Psoas muscle (tissue), 8 donors: ENCODE measurements at places on chromosomes 7 and 10. TPM values are rescaled to one million over a fixed set of nuclear protein-coding genes. Genes with fewer than 3 reads are reported as not detected.

- H3K4me1 ChIP-seq: no peaks in the 10 kb centered on the region
- no peaks in the 10 kb centered on the region for H3K27me3 ChIP-seq
- no peaks in the 10 kb centered on the region for H3K36me3 ChIP-seq
- no peak for DNase-seq
- H3K4me3 ChIP-seq: no peak overlapping the region
- H3K27ac ChIP-seq: no peak overlapping the region
Measured at GRCh38 chr7:134167250-134167649, 40.1 kb downstream of the LRGUK start.

DNA sequence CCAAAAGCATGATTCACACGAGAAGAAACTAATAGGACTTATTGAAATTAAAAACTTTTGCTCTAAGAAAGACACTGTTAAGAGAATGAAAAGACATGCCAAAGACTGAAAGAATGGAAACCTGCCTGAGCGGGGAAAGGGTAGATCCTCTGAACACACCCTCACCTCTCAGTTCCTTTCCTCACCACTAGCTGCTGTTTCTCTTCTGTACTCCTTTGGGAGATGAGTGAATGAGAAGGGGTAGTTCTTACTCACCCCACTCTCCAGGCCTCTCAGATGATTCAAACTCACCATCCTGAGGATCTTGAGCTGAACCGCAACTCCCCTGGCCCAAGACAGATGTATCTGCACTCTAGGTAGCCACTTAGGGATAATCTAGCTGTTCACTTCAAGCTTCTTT is 41.9 kb downstream of the IQUB start:
- no peak overlapping the region for H3K4me3 ChIP-seq
- H3K27me3 ChIP-seq: no peaks in the 10 kb centered on the region
- no peak for DNase-seq
- no peaks in the 10 kb centered on the region for H3K4me1 ChIP-seq

DNA sequence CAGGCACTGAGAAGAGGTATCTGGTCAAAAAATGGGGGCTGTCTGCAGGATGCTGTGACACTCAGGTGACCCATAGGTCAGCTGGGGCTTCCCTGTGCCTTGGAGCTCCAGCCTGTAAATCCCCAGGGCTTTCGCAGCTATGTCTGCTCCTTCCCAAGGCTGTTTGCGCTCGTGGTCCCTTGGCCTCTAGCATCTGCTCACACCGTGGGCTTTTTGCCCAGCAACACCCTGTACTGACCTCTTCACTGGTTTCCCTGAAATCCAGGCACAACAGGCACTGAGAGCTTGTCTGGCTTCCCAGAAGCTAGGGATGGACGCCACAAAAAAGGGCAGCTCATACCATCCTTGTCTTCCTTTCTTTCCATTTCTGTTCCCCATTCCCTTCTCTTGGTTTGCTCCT is 280.3 kb upstream of the HABP2 start:
- no peaks in the 10 kb centered on the region for H3K4me1 ChIP-seq

DNA sequence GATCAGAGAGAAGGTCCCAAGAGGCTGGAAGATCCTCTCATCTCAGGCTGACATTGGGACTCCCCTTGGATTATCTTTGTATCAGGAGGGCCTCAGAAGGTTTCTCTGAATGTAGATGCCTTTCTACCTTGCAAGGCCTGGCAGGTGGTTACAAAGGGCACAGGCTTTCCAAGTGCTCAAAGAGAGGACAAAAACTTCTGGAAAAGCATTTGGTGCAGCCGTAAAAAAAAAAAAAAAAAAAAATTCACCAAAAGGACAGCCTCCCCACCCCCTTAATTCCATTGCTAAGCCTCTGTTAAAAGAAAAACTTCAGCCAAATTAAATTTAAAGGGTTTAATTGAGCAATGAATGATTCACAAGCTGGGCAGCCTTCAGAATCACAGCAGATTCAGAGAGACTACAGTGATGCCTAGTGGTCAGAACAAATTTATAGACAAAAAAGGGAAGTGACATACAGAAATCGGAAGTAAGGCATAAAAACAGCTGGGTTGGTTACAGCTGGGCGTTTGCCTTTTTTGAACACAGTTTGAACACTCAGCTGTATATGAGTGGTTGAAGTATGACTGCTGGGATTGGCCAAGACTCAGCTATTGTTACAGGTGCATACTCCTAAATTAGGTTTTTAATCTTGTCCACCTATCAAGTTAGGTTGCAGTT is 42.5 kb upstream of the LRGUK start:
- no peak for DNase-seq
- H3K4me3 ChIP-seq: no peak overlapping the region
- no peaks in the 10 kb centered on the region for H3K36me3 ChIP-seq
- no peaks in the 10 kb centered on the region for H3K27me3 ChIP-seq
- no peak overlapping the region for H3K27ac ChIP-seq

Gene CFAP69
- 1.5 TPM for total RNA-seq

DNA sequence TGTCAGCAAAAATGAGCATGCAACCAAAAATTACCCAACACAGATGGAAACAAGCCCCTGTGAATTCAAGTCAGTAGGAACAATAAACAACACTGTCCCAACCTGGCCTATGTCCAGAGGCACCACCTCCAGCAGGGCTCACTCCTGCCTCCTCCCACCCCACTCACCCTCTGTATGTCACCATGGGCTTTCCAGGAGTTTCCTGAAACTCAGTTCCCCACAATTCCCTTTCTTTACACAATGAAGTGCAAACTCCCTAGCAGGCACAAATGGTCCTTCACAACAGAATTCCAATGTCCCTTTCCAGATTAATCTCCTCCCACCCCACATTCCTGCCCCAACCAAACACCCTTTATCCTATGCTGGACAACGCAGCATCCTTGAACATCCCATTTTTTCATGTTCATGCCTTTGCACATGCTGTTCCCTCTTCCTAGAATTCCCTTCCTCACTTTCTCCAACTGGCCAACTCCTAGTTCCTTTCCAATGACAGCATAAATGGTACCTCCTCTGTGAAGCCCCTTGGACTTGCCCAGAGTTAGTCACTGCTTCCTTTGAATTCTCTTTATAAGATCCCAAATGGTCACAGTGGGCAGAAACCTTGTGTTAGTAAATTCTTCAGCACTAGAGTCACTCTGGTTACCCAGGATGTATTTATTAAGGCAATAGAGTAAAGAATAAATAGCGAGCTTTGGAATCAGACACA is 157.5 kb downstream of the SLIT1 start:
- peaks cover 14% of the 10 kb centered on the region for H3K4me1 ChIP-seq
- H3K4me3 ChIP-seq: no peak overlapping the region
- DNase-seq: no peak
- H3K27ac ChIP-seq: no peak overlapping the region
- H3K36me3 ChIP-seq: no peaks in the 10 kb centered on the region
- no peaks in the 10 kb centered on the region for H3K27me3 ChIP-seq

DNA sequence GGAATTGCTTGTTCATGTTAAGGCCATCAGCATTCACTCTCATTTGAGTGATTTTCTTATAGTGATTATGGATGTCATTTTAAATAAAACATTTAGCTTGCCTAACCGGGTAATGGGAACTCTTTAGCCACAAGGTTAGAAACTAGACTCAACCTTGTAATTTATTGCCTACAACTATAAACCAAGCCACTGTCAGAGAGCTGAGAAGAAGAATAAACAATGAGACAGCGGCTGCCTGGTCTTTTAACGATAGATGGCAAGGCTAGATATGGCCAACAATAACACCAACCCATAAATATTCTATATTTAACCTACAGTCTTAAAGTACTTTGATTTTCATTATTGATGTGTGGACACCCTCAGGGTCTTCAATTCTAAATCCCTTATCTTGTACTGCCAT is 27.8 kb upstream of the INHBA start:
- H3K27me3 ChIP-seq: no peaks in the 10 kb centered on the region
- H3K27ac ChIP-seq: no peak overlapping the region
- DNase-seq: no peak
- H3K36me3 ChIP-seq: no peaks in the 10 kb centered on the region

GRCh38 chr7:52726493-52726892 is 308.9 kb upstream of the POM121L12 start:
- no peak for DNase-seq
- no peaks in the 10 kb centered on the region for H3K27me3 ChIP-seq
- no peaks in the 10 kb centered on the region for H3K4me1 ChIP-seq
- H3K27ac ChIP-seq: no peak overlapping the region
- H3K36me3 ChIP-seq: no peaks in the 10 kb centered on the region

DNA sequence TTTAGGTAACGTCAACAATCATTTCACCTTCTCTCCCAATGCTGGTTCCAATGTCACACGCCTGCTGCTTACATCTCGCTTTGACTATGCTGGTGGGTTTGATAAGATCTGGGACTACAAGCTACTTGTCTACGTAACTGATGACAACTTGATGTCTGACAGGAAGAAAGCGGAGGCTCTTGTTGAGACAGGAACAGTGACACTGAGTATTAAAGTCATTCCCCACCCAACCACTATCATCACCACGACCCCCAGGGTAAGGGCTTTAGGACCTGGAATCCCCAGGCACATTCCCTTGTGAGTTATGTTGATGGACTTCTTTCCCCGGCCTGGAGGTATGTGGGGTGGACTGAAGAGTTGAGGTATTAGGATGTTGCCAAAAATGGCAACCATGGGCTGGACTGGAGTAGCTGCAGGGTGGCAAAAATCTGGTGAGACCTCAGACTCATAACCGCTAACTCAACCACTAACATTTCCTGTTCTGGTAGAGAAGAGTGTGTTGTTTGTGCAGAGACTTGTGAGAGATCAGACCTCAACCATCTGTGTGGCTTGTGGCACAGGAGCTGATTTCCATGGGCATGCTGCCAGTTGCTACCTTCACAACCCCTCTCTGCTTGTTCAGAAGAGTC is 59.2 kb downstream of the CDHR3 start:
- H3K36me3 ChIP-seq: no peaks in the 10 kb centered on the region
- H3K27me3 ChIP-seq: no peaks in the 10 kb centered on the region
- DNase-seq: no peak
- no peak overlapping the region for H3K27ac ChIP-seq

DNA sequence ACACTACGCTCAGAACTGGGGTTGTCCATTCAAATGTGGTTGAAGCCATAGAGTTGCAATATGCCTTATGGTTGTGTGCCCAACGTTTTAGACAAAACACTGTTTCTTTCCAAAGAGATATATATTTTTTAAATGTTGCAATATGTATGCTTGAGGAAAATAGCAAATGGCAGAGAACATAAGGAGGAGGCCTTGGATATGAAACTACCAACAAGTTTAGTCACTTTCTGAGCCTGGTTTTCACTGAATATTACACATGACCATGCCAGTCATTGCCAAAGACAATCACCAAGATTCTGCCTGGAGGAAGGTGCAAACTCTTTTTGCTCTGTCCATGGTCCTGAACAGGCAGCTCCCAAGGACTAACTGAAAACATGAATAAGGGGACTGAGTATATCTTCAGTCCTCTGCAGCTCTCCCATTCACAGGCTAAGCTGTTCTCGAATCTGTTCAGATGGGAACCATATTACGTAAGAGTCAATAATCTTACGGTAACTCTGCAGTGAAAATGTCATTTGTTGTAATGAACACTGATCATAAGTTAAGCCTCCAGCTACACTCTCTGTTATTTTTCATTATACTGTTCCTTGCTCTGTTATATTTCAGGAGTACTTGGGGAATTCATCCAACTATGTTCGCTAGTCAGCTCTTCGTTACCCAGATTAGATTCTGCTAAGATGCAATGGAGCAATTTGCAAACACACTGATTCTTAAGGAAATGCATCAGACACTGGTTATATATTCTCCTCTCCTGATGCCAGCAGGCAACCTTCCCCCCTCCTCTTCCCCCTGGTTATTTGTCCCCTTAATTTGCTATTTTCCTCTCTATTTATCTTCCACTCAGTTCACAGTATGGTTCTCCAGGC is 90.7 kb upstream of the C1QL3 start:
- no peaks in the 10 kb centered on the region for H3K4me1 ChIP-seq
- H3K36me3 ChIP-seq: no peaks in the 10 kb centered on the region
- no peak for DNase-seq
- no peaks in the 10 kb centered on the region for H3K27me3 ChIP-seq
- H3K27ac ChIP-seq: no peak overlapping the region
- no peak overlapping the region for H3K4me3 ChIP-seq

- no peak for DNase-seq
- H3K27me3 ChIP-seq: no peaks in the 10 kb centered on the region
- no peaks in the 10 kb centered on the region for H3K4me1 ChIP-seq
- H3K36me3 ChIP-seq: no peaks in the 10 kb centered on the region
Measured at GRCh38 chr7:110803602-110804143, 287.3 kb upstream of the LRRN3 start.

Gene ADAP1
- 0.88 TPM for total RNA-seq

Gene KLHDC10
- total RNA-seq: 30.5 TPM

Gene STEAP1B
- 1.2 TPM for total RNA-seq

DNA sequence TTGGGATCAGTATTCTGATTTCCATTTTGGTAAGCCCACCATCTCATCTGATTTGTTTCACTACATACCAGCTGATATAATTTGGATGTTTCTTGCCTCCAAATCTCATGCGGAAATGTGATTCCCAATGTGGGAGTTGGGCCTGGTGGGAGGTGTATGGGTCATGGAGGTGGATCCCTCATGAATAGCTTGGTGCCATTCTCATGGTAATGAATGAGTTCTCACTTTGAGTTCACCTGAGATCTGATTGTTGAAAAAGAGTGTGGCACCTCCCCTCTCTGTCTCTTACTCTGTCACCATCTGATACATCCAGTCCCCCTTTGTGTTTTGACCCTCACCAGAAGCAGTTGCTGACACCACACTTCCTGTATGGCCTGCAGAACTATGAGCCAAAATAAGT is 347.3 kb downstream of the ARL4A start:
- H3K36me3 ChIP-seq: no peaks in the 10 kb centered on the region
- H3K27me3 ChIP-seq: no peaks in the 10 kb centered on the region
- DNase-seq: no peak

Gene NEUROD6
- total RNA-seq: not detected

Gene HMX2
- not detected for total RNA-seq

DNA sequence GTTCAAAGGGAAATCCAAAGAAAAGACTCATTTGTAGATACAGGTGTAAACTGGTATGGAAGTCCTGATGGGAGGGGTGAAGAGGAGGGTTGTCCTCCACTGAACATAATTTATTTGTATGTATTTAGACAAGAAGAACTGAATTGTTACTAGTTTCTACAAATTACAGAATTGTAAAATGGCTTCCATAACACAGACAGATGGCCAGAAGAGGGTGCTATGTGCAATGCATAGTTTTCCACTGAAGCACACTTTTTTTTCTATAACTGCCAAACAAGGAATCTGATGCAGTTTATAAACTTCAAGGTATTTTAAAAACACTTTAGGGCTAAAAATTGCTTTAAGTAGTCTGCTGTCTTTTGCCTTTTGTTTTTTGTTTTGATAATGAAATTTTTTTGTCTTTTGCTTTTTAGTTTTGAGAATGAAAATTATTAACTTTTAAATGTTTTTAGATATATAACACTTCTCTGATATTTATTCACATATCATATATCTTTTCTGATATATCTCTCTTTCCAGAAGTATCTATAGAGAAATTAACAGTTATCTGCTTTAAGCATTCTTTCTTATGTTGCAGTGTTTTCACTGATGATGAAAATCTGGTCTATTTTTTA is 58.5 kb downstream of the PHYHIPL start:
- H3K27me3 ChIP-seq: no peaks in the 10 kb centered on the region
- H3K36me3 ChIP-seq: no peaks in the 10 kb centered on the region
- H3K4me1 ChIP-seq: no peaks in the 10 kb centered on the region
- DNase-seq: no peak
- no peak overlapping the region for H3K27ac ChIP-seq

Gene ADRA2A
- total RNA-seq: 0.45 TPM
